Stimulated activated CD4-positive, alpha-beta T cell treated with anti-CD3 and anti-CD28 coated beads, Interleukin-1b, Interleukin-23, amount 100 ng/mL, for 4 hours (primary cell): ENCODE measurements at places on chromosomes 6 and 20.

GRCh38 chr20:48287021-48287494 is 501.8 kb upstream of the SULF2 start:
- DNase-seq, result no peak

GRCh38 chr20:56467968-56468315 is 485 bp upstream of the RTF2 start:
- DNase-seq, result no peak

GRCh38 chr20:16707674-16708073 is 22.2 kb upstream of the SNRPB2 start:
- DNase-seq, result no peak

DNA sequence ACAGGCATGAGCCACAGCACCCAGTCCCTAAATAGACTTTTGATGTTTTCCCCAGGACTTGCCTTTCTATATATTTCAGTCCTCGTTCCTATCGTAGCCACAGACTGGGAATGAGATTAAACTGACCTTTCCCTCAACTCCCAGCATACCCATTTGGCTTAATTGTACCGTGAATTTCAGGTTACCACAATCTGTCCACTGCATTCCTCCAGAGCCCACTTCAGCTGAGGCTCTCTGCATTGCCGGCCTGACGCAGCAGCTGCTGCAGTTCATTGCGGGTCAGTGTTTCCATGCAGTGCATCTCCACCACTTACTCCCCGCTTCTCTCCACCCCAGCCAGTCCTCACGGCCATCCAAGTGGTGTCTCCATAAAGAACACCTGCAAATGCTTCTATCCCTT is 103.1 kb upstream of the RIN2 start:
- DNase-seq, result no peak

GRCh38 chr6:125111219-125111983 is 42.2 kb upstream of the TPD52L1 start:
- no peak for DNase-seq

DNA sequence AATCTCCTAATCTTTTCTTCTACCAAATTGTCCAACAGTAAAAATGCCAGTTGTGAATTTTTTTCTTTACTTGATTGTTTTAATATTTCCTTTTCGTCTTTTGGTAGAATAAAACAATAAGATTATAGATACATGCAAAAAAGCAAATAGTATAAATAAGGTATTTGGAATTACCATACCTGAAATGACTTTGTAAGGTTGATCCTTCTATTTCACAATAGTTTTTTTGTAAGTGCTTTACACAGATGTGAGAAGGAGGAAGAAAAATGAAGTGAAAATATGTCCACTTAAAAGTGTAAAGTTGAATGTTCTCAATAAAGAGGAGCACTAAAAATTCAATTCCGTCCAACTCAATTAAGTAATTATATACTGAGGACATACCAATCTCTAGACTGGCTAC is 457.6 kb downstream of the UTRN start:
- DNase-seq, result no peak

DNA sequence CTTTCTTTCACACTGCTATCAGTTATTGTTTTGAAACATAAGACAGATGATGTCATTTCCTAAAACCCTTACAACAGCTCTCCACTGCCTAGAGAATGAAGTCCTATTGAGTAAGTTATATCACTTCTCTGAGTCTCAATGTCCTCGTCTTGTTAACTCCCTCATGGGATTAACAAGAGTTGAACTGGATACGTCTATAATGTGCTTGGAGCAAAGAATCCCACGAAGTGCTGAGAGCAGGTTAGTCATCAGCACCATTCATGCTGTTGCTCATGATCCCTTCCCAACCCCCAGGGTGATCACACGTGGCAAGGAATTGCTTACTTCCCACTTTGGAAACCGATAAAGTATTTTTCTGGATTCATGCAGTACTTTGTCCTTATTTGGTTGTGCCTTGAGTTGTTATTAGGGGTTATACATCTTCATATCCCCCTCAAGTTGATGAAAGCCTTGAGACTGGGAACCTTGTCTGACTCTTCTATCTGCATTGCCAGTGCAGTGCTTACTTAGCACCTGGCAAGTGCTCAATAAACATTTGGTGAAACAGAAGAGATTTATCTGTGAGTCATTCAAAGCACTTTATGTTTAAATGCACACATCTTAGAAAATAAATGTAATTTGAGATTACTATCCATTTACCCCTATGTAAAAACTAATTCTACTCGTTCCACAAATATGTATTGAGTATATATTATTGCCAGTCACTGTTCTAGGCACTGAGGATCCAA is 487.5 kb downstream of the EPM2A start:
- no peak for DNase-seq

DNA sequence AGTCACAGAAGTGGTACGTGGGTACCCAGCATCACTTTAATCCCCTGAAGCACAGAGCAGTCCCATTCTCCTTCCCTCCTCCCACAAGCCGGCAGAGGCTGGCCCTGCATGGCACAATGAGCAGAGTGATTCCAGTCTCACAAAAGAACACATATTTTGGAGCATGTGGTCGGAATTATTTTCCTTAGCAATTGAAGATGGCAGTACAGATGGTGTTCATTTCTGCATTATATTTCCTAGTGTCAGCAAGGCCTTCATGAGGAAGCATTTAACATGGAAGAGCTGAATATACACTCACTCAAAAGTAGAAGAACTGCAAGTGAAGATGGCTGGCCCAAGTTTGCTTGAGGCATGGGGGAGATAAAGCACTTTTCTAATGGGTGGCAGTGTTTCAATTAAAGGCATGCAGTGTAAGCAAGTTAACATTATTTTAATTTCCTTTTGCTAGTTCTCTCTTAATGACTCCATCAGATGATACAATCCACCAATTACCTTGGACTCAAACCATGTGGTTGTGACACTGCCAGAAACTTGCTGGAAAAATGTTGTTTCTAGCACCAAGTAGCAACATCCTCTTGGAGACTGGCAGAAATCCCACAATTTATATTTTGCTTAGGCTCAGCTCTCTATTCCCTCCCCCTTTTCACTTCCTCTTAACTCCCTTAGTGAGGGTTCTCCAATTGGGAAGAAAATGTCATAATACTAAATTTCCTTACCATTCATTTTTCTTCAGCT is 74.4 kb downstream of the ARHGAP18 start:
- DNase-seq, result no peak

DNA sequence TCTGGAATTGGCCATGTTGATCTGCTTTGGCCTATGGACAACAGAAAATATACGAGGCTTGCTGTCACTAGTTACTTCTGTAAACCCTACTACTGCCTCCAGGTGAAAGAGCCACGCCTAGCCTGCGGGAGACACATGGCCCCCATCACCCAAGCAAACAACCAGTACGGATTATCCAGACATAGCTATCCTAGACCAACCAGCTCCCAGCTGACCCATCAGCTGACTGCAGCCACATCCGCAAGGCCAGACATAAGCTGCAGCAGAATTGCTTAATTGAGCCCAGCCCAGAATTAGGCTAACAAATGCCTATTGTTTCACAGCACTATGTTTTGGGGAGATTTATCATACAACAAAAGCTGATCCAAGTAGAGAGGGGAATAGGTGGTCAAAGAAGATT is 13.5 kb downstream of the REV3L start:
- DNase-seq, result no peak

- no peak for DNase-seq
These were observed 54.3 kb upstream of the CNR1 start for GRCh38 chr6:88220493-88220892.

GRCh38 chr20:1800777-1801176 is 94.4 kb upstream of the SIRPA start:
- DNase-seq, result no peak

DNA sequence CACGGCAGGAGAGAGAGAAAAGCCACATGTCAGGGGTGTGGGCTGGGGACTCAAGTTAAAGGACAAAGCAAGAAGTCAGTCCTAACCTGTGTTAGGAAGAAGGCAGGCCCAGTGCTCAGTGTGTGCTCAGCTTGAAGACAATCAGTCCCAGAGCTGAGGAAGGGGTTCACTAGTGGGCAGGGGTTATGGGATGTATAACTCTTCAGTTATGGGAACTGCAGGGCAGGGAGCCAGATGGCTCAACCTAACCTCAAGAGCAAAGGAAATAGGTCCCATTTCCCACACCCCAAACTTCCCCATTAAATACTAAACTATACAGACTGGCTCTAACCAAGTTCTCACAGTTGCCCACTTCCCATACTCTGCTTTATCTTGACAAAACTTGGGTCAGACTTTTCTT is 7.4 kb upstream of the SSTR4 start:
- DNase-seq, result no peak

DNA sequence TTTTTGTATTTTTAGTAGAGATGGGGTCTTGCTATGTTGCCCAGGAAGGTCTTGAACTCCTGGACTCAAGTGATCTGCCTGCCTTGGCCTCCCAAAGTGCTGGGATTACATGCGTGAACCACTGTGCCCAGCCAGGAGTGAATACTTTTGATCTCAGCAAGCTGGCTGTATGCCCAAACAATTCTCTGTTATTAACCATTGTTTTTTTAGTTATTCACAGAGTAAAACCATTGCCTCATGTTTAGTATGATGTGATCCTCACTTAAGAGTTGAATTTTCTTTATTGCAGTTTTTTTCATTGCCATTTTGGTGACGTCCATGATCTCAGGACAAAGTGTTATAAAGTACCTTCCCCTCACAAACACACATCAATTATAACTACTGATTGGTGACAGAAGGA is 14.8 kb downstream of the C6orf141 start:
- no peak for DNase-seq

DNA sequence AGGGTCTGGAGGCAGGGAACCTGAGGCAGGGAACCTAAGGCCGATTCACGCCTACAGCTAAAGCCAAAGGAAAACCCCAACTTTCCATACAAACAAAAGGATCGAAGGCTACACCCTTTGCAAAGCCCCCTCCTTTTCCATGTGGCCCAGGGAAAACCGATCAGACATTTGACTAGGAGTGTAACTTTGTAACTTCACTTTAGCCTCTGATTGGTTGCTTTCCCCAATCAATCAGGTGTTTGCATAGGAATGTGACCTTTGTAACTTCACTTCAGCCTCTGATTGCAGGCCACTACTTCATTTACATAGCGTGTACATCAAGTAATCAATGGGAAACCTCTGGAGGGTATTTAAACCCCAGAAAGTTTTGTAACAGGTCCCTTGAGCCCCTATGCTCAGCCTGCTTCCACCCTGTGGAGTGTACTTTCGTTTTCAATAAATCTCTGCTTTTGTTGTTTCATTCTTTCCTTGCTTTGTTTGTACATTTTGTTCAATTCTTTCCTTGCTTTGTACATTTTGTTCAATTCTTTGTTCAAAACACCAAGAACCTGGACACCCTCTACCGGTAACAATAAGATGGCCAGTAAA is 43.3 kb downstream of the CHD6 start:
- no peak for DNase-seq

DNA sequence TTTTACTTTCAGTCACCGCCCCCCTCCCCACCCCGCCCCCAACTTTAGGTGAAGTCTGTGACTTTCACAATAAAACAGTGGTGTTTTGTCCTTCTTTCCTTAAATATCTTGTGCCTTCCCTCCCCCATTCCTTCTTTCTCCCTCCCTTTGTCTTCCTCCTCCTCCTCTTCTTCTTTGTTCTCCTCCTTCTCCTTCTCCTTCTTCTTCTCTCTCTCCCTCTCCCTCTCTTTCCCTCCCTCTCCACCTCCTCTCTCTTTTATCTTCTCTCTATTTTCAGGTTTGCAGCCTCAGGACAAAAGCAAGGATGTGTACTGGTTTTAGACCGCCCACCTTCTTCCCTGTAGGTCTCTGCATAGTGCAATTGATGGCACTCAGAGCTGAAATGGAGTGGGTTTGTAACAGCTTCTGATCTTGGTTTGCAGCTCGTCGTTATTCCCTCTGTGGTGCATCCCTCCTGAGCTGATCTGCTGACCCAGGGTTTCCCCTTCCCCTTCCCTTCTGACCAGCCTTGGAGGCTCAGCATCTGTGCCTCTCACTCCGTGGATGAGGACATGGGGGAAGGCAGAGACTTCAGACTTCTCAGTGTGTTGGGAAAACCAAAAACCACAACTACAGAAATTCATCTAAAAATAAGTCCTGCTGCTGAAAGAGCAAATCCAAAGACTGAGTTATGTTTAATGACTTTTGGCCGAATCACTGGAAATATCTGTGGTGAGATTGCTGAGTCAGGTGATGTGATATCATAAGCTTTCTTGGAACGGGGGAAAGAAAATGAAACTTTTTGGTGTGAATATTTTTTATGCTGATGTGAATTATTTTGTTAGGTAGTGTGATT is 6.9 kb downstream of the VGLL2 start:
- no peak for DNase-seq

- DNase-seq, result no peak
These were observed 54.8 kb downstream of the DSTN start for GRCh38 chr20:17624551-17625245.

DNA sequence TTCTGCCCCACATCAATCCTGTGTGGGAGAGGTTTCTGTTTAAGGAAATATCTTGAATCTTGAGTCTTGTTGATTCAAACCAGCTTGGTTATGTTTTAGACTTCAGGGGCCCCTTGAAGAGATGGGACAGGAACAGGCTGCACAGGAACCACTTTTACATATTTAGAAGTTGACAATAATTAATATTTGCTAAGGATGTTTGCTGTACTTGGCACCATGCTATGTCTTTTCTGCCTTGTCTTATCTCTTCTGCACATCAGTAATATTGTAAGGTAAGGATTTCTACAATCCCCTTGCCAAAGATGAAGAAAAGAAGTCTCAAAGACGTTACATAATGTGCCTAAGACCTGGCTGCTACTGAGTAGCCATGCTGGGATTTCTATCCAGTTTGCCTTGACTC is 48.0 kb upstream of the PMEPA1 start:
- no peak for DNase-seq
